Nasal cavity respiratory epithelium epithelial cell of viscerocranial mucosa (primary cell): ENCODE measurements at places on chromosomes 12 and 14. TPM values are rescaled to one million over a fixed set of nuclear protein-coding genes. Genes with fewer than 3 reads are reported as not detected.

MMP19 gene
- under 0.01 and 0.28 TPM in 2 replicates for total RNA-seq

NAB2 gene
- 22.9 and 54.0 TPM in 2 replicates for total RNA-seq

PYGL gene
- total RNA-seq = 105 and 139 TPM in 2 replicates

KRT73 gene
- not detected in 2 replicates for total RNA-seq

NPAS3 gene
- 1.6 TPM in 1 of 2 replicates, not detected in the other for total RNA-seq

LRRK2 gene
- total RNA-seq = 0.34 and 2.1 TPM in 2 replicates

IL23A gene
- total RNA-seq = 0.21 and 0.34 TPM in 2 replicates

DIO2 gene
- total RNA-seq = 0.07 and 0.68 TPM in 2 replicates

HNRNPA1 gene
- 188 and 200 TPM in 2 replicates for total RNA-seq

SLC6A12 gene
- total RNA-seq = 0.14 TPM in 1 of 2 replicates, not detected in the other

KRT74 gene
- total RNA-seq = 0.36 TPM in 1 of 2 replicates, not detected in the other

SERPINA12 gene
- not detected in 2 replicates for total RNA-seq

KRT77 gene
- total RNA-seq = not detected in 2 replicates

LBHD2 gene
- total RNA-seq = not detected in 2 replicates

FUT8 gene
- total RNA-seq = 27.3 and 42.2 TPM in 2 replicates

GLIPR1L1 gene
- total RNA-seq = not detected in 2 replicates

RFLNA gene
- total RNA-seq = 0.34 and 4.0 TPM in 2 replicates

SLC17A8 gene
- not detected in 2 replicates for total RNA-seq

TSPAN8 gene
- total RNA-seq = 0.07 TPM in 1 of 2 replicates, not detected in the other

YLPM1 gene
- 11.6 and 52.0 TPM in 2 replicates for total RNA-seq

LTBP2 gene
- 11.6 and 58.5 TPM in 2 replicates for total RNA-seq

PARPBP gene
- 1.4 and 1.7 TPM in 2 replicates for total RNA-seq

TEAD4 gene
- 4.4 and 5.9 TPM in 2 replicates for total RNA-seq

DDX24 gene
- 83.7 and 160 TPM in 2 replicates for total RNA-seq

DEPDC4 gene
- total RNA-seq = 1.0 and 2.6 TPM in 2 replicates

ATN1 gene
- 5.1 and 27.6 TPM in 2 replicates for total RNA-seq

PPM1H gene
- under 0.01 and 5.0 TPM in 2 replicates for total RNA-seq

RDH16 gene
- total RNA-seq = 0.34 and 6.3 TPM in 2 replicates

OR4E2 gene
- total RNA-seq = not detected in 2 replicates

SERPINA5 gene
- not detected in 2 replicates for total RNA-seq

CLECL1 gene
- not detected in 2 replicates for total RNA-seq

CAPS2 gene
- total RNA-seq = 2.7 and 6.1 TPM in 2 replicates

KRT79 gene
- under 0.01 and 0.07 TPM in 2 replicates for total RNA-seq

ATG101 gene
- total RNA-seq = 84.5 and 144 TPM in 2 replicates

MYL2 gene
- not detected in 2 replicates for total RNA-seq

CRIP1 gene
- total RNA-seq = 0.21 TPM in 1 of 2 replicates, not detected in the other

ASCL1 gene
- total RNA-seq = not detected in 2 replicates

PMCH gene
- not detected in 2 replicates for total RNA-seq

ACSS3 gene
- total RNA-seq = under 0.01 and 2.1 TPM in 2 replicates

ACAD10 gene
- 16.1 and 17.1 TPM in 2 replicates for total RNA-seq

RNF212B gene
- not detected in 2 replicates for total RNA-seq

WIF1 gene
- total RNA-seq = not detected in 2 replicates

VCPKMT gene
- 8.0 and 8.9 TPM in 2 replicates for total RNA-seq

MANSC4 gene
- total RNA-seq = not detected in 2 replicates

DHRS2 gene
- total RNA-seq = under 0.01 and 0.07 TPM in 2 replicates

ANO4 gene
- 2.4 and 7.8 TPM in 2 replicates for total RNA-seq

SPX gene
- 0.21 and 0.68 TPM in 2 replicates for total RNA-seq

LRP1-AS gene
- total RNA-seq = not detected in 2 replicates

LTBR gene
- total RNA-seq = 60.1 and 95.4 TPM in 2 replicates

PAPLN gene
- 3.1 and 28.8 TPM in 2 replicates for total RNA-seq

PLEKHH1 gene
- total RNA-seq = 2.7 and 5.5 TPM in 2 replicates

MORN3 gene
- 0.50 and 3.4 TPM in 2 replicates for total RNA-seq

WDR20 gene
- 18.5 and 19.5 TPM in 2 replicates for total RNA-seq

ISM2 gene
- total RNA-seq = under 0.01 and 0.07 TPM in 2 replicates

LPCAT3 gene
- total RNA-seq = 10.6 and 21.0 TPM in 2 replicates
